Activated naive CD8-positive, alpha-beta T cell treated with anti-CD3 and anti-CD28 coated beads for 36 hours (primary cell): ENCODE measurements at places on chromosomes 7 and 10.
A peak's percentile ranks its signal among the peaks of the same experiment; 100 is the strongest.

- no peak for DNase-seq
Measured at GRCh38 chr10:91652364-91652763, 19.5 kb upstream of the PPP1R3C start.

DNA sequence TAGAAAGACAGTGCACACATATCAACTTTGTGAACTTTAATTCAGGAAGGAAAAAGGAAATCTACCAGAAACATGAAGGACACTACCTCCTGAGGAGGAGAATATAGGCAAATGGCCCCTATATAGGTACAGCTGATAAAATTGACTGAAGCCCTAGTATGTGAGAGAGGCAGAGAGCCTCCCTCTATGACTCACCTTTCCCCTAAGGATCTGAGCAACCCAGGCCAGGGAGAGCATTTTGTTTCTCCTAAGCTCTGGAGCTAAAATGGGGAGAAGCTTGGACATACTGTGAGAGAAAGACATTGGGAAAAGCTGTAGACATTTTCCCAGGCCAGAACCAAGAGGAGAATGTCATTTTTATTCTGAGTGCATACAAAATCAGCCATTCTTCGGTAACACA lies 303.5 kb downstream of the AHR start:
- DNase-seq, result no peak

DNA sequence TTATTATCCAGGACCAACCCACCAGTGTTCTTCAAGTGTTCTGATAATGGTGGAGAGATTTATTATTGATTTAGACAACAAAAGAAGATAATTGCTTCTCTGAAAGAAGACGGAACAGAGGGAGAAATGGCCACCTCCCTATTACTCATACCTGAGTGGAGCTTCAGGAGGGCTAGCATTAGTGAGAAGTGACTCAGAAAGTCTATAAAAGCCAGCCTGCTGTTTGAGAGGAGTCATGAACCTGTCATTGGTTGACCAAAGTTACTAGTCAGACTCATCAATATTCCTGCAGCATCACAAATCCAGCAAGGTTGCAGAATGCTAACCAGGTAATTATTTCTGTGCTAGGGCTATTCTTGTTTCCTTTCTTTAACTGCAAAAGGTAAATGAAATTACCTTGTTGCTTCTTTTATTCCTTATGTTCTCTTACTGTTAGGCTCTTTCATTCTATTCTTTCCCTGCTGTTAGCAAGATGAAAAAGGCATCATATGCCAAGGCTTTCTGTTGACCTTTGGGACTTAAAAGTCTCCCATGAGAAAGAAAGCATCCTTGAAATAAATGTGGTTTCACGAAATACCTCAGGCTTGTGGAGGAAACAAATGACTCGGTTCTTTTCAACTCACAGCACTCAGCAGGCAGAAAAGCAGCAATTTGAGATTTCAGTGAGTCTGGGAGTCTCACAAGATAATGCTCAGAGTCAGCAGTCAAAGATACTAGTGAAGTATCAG lies 256.4 kb upstream of the PHYHIPL start:
- DNase-seq, result no peak

DNA sequence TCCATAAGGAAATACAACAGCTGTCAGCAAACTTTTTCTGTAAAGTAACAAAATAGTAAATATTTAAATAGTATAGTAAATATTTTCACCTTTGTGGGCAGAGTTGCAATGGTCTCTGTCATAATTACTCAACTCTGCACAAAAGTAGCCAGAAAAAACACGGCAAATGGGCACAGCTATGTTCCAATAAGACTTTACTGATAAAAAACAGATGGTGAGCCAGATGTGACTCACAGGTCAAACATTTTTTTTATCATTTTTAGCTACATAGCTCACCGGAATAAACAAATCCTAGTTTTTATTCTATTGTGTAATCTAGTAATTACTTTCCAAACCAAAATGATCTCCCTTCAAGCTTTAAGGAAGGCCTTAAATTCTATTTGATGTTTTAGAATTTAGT lies 55.3 kb downstream of the NCAPG2 start:
- no peak for DNase-seq

DNA sequence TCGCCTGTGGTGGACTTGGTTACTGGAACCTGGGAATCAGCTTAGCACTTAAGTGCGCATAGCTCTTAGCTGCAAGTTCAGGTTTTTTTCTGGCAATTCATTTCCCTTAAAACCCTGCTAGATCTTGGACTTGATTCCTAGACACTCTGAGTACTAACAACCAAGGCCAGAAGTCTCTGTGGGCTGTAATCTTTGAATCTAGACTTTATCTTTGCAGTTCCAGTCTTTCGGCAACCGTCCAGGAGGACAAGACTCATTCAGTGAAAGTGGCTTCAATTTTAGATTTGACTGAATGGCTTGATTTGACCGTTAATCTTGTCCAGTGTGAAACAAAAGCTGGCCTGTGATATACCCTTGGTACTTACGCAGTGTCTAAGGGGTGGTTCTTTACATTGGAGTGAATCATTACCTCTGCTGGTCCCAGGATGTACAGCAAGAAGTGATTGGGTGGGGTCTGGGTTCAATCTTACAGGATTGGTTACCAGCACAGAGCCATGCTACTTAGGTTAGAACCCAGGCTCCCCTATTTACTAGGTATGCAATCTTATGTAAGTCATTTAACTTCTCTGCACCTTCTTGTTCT lies 16.4 kb downstream of the PTTG1IP2 start:
- DNase-seq, result no peak

DNA sequence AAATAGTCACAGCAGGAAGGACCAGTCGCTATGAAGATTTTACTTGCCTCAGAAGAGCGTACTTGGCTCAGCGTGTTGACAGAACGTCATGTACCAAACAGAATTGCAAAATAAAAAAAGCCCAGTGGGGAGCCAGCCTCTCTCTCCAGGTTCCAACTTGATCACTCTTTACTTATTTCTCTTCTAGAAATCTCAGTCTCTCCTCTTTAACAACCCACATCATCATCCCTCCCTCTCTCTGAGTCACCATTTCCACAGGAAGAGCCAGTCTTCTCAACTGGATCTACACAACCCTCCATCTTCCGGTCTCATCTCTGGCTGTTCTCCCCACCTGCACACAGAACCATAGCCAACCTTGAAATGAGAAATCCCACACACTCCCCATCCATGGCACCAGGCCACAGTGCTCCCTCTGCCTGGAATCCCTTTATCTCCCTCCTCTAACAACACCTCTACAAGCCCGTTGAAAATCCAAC lies 718.3 kb downstream of the GRID1 start:
- no peak for DNase-seq

DNA sequence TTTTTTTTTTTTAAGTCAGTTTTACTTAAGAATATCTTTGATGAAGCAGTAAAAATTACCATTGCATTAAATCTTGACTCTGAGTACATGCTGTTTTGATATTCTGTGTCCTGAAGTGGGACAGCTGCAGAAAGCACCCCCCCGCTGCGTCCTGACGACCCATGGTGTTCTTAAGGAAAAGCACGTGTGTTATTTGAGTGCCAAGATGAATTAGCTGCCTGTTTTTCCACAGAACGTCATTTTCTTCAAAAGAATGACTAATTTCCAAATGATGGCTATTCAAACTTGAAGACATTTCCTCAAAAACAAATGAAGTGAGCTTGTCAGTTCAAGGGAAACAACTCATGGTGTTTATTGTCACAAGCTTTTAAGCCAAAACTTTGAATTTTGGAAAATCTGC lies 45.9 kb downstream of the CREM start:
- DNase-seq, result no peak

GRCh38 chr7:36670585-36671431 lies 53.5 kb downstream of the AOAH start:
- DNase-seq, result peak; percentile 62

DNA sequence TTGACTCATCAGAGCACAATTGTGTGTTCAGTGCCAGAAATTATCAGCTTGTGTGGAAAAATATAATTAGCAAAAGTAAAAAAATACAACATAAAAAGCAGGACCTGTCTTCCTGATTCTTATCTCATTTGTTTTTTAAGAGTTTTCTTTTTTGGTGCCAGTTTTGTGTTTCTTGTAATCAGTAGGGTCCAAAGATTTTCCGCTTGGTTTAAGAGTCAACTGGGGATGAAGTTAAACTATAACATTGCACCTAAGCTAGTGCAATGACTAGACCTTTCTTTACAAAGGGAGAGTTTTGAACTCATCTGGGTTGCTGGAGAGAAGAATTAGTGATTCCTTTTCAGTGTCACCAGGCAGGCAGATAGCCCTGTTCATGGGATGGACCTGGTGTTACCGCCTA lies 113.4 kb downstream of the PLPP4 start:
- no peak for DNase-seq

DNA sequence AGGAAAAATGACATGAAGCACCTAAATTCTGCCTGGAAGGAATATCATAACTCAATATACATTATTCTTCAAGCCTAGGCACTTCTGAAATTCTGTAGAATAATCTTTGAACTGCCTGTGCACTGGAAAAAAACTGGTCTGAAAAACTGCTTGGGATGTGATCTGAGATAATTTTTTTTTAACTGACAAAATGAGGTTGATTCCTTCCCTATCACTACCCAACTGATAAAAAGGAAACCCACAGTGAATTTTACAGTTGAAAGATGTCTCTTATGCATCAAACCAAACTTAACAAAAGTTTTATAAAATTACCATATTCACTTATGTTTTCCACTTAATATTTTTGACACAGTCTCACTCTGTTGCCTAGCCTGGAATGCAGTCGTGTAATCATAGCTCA lies 67.2 kb upstream of the FAM133B start:
- no peak for DNase-seq

DNA sequence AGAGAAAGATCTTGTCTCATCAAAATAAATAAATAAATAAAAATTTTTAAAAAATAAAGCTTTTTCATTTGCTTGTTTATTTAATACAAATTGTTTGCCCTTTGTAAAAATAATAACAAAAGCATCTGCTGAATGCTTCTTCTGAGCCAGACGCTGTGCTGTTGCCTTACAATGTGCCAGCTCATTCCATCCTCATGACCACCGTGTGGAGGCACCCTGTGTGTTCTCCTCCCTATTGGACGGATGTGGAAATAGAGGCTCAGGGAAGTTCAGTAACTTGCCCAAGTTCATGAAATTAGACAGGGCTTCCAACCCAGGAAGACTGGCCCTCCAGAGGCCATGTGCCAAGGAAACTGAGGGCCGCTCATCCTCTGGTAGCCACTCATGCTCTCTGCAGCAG lies 120.6 kb downstream of the SH3PXD2A start:
- DNase-seq, result no peak

- no peak for DNase-seq
Measured at GRCh38 chr10:132540456-132540855, 2.9 kb downstream of the INPP5A start.

GRCh38 chr10:111435871-111436270 lies 359.0 kb downstream of the ADRA2A start:
- no peak for DNase-seq

DNA sequence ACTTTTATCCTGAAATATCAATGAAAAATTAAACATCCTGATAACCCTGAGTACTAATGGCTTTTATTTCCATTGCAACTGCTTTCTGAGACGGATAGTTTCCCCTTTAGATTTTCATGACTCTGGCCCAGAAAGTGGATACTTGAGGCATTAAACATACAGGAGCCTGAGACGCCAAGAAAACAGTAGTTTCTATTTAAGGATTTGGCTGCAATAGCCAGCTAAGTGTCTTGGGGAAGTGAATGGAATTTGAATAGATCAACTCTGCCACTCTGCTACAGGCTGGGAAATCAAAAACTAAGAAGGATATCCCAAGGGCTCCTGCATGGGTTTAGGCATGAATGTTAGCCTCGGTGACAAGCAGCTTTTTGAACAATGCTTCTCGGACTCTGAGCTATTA lies 24.7 kb upstream of the GPAM start:
- no peak for DNase-seq

- no peak for DNase-seq
Measured at GRCh38 chr10:91598211-91598977, 34.5 kb downstream of the PPP1R3C start.

- no peak for DNase-seq
Measured at GRCh38 chr10:77051837-77052236, 585.8 kb downstream of the KCNMA1 start.

DNA sequence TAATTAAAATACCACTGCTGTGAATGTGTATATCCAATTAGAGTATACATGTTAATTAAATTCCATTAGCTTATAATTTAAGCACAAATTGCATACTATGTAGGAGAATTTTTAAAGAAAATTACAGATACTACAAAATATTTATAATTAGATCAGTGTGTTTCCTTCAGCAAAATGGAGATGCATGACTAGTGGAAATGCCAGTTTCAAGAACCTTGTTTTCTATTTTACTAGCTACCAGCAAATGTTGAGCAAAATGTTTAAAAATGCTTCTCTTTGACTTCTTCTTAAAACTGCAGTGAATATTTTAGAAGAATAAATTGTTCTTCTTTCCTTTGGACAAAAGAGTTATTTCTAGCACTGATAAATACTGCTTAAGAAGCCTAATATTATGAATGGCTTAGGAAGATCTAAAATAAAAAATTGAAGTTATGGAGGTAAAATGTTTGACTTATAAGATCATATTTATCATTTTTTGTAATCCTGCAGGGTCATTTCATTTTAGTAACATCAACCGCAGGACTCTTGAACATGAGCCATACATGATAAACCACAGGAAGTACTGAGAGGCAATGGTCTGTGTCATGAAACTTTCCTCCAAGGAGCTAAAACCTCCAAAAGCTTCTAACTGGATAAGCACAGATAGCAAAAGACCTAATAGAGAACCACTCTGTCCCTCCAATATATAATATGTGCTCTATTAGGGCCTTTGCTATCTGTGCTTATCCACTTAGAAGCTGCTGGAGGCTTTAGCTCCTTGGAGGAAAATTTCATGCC lies 1066.0 kb upstream of the CELF2 start:
- DNase-seq, result no peak

DNA sequence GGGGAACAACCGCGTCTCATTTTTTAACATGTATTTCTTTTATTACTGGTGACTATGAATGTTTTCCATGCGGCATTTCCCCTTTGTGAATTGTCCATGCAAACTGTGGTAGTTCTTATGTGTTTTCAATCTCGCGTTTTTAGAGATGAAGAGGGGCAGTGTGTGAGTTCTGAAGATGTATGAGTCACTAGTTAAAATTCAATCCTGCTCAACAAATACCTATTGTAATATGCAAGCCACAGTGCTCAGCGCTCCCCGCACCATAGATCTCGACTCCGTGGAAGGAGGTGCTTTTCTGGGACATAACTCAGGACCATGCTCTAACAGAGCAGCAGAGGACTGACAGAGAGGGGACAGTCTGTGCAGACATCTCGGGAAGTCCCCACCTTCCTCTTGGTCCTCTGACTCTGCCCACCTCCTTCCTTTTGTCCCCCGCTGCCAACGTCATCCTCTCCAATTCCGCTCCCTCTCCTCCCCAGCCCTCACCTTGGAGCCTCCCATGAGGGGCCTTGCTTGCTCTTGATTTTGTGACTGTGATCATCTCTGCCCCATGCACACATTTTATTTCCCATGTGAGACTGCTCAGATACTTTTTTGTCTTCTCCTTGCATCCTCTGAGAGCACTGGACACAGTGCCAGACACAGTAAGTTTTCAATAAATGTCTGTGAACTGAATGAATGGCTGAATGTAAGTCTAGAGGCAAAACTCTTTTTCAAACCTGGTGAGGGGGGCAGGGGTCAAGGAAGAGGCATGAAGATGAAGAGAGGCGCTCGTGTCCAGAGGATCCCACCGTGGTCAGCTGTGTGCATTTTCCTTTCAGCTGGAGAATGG lies 42.7 kb upstream of the PLEKHA1 start:
- DNase-seq, result no peak
